ENCODE measurements at places on chromosomes 7 and 10.
A peak's percentile ranks its signal among the peaks of the same experiment; 100 is the strongest.

DNA sequence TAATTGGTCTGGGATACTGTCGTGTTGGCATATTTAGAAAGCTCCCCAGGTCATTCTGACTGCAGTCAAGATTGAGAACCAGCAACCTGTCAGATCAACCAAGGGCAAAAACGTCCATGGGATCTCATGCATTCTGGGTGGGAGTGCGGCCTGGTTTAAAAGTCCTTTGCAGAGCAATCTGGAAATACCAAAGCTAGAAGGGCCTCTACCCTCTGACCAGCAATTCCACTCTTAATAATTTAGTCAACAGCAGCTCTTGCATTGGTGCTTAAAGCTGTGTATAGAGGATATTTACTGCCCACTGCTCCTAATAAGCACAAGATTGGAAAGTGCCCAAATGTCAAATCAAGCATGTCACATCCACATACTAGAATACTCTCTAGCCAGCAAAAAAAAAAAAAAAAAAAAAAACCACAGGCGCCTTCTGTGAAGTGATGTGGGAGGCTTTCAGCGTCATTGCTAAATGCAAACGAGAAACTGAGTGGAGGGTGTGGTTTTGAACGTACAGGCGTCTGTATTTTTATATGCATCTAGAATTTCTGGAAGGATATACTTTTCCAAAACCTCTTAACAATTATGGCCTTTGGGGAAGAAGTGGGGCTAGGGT lies 44.8 kb upstream of the HSPA12A start:
- DNase-seq = no peak

DNA sequence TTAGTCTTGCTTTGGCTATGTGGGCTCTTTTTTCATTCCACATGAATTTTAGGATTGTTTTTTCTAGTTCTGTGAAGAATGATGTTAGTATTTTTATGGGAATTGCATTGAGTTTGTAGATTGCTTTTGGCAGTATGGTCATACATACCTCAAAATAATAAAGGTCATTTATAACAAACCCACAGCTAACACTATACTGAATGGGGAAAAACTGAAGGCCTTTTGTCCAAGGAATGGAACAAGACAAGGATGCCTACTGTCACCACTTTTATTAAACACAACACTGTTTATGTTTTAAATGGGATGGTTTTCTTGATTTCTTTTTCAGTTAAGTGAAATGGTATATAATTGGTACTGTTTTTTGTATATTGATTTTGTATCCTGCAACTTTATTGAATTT lies 84.3 kb downstream of the CCDC7 start:
- DNase-seq = no peak

- DNase-seq = no peak
Measured at GRCh38 chr10:48742891-48743860, 58.5 kb downstream of the WDFY4 start.

GRCh38 chr10:43172645-43173044 lies 34.4 kb downstream of the CSGALNACT2 start:
- DNase-seq = no peak

- DNase-seq = no peak
Measured at GRCh38 chr10:47111329-47111862, 188.6 kb upstream of the GDF10 start.

DNA sequence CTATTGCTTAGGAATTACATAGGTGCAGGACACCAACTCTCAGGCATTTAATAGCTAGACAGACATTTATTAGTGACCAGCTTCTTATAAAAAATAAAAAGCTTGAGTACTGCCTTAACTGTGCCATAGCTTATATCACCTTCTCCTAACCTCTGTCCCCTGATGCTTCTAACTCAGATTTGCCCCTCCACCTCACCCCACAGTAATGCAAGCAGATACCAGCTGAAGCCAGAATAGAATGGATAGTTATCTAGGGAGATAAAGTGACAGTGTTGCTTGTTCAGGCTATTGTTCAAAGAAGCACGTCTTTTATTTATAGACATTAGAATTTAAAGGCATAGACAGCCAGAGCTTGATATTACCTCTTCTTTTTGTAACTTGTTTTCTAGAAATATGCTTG lies 99.6 kb upstream of the GLCCI1 start:
- no peak for DNase-seq

GRCh38 chr10:31944071-31944433 lies 15.4 kb upstream of the ARHGAP12 start:
- no peak for DNase-seq

- no peak for DNase-seq
Measured at GRCh38 chr7:126569402-126569801, 683.3 kb downstream of the GRM8 start.

GRCh38 chr7:73345951-73346350 lies 18.0 kb downstream of the FKBP6 start:
- no peak for DNase-seq

DNA sequence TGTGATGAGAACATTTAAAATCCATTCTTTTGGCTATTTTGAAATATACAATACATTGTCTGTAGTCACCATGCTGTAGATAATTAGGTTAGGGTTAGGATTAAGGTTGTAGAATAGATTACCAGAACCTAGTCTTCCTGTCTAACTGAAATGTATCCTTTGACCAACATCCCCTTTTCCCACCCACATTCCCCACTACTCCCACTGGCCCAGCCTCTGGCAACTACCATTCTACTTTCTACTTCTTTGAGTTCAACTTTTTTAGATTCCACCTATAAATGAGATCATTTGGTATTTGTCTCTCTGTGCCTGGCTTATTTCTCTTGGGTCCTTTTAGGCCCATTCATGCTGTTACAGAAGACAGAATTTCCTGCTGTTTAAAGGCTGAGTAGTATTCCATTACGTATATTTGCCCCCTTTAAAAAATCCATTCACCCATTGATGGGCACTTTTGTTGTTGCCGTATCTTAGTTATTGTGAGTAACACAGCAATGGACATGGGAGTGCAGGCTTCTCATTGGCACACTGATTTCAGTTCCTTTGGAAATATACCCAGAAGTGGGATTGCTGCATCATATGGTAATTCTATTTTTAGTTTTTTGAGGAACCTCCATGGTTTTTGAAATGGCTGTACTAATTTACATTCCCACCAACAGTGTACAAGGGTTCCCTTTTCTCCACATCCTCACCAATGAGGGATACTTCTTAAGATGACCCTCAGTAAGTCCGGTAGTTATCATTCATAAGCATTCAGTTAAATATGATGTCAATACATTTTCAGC lies 104.0 kb downstream of the RALA start:
- no peak for DNase-seq

DNA sequence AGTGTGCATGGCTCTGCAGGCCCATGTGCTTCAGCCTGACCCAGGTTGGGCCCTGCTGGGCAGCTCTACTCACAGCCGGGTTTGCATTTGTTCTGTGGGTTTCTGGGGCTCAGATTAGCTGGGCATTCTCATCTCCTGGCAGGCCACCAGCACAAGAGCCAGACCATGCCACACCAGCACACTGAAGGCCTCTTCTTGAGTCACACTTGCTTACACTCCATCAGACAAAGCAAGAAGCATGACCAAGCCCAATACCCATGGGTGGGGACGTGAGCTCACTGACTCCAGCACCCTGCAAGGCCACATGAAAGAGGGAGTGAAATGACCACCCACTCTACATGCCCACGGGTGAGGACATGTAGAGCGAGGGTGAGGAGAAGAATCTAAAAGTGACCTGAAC lies 257.8 kb upstream of the PPP2R2D start:
- DNase-seq = no peak

GRCh38 chr7:71782051-71782450 lies 630.1 kb downstream of the CALN1 start:
- DNase-seq = no peak

DNA sequence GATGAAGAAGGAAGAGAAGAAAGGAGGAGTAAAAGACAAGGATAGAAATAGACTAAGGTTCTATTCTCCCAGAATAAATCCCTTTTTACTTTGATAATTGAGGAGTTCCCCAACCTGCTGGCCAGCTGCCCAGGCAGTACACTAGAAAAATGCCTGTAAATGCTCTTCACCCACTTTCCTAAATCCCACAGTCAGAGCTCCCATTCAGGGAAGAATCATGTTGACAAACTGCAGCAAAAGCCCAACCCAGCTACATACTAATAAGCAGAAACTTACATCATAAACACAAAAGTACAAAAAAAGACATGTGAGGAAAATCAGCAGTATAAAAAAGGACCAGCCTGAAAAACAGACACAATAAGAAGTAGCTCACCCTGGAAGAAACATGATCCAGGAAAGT lies 15.8 kb upstream of the KDM7A start:
- no peak for DNase-seq

DNA sequence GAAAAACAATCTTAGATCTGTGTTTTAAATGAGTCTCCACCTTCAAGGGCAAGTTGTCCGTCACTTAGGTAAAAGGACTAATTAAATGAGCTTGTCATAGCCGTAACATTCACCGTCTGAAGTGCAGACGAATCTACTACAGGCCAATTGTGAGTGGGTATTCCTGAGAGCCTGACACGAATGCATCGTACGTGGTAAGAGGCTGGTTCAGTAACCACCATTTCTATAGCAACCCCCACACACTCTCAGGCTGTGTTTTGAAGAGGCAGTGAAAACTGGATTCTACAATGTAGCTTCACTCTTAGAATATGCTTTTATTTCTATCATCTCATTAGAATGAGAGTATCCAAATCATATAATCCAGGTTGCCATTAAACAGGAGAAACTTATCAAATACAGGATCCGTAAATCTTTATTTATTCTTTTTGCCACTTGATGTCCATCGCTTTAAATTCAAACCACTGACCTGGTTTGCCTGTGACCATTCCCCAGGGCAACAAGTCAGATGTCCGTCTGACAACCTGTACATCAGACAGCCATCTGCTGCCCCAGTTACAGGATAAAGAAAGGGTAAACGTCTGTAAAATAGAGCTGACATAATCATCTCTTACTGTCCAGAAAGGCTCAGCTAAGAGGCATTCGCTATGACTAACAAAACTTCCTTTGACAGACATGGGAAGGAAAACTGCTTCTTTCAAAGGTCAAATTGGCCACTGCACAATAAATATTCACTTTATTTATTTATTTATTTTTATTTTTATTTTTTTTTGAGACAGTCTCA lies 70.3 kb upstream of the NMT2 start:
- DNase-seq = peak; percentile 36

DNA sequence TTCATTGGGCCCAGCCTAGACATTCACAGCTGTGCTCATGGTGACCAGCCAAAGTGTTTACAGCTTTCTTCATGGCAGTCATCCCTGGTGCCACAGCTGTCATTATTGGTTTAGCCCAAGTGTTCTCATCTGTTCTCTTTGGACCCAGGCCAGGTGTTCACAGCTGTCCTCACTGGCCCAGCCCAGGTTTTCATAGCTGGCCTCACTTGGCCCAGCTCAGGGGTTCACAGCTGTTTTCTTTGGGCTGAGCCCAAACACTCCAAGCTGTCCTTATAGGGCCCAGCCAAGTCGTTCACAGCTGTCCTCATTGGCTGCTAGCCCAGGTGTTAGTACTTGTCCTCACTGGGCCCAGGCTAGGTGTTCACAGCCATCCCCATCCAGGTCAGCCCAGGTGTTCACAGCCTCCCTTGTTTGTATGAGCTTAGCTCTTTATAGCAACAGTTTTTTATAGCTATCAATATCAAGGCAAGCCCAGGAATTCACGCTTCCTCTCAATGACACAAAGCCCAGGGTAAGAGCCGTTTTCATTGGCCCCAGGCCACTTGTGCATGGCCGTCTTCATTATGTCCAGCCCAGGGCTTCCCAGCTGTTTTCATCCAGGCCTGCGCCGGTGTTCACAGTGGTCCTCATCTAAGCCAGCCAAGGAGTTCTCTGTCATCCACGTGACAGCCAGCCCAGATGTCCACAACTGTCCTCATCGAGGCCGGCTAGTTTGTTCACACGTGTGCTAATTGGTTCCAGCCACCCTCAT lies 11.6 kb downstream of the FRG2B start:
- DNase-seq = no peak

DNA sequence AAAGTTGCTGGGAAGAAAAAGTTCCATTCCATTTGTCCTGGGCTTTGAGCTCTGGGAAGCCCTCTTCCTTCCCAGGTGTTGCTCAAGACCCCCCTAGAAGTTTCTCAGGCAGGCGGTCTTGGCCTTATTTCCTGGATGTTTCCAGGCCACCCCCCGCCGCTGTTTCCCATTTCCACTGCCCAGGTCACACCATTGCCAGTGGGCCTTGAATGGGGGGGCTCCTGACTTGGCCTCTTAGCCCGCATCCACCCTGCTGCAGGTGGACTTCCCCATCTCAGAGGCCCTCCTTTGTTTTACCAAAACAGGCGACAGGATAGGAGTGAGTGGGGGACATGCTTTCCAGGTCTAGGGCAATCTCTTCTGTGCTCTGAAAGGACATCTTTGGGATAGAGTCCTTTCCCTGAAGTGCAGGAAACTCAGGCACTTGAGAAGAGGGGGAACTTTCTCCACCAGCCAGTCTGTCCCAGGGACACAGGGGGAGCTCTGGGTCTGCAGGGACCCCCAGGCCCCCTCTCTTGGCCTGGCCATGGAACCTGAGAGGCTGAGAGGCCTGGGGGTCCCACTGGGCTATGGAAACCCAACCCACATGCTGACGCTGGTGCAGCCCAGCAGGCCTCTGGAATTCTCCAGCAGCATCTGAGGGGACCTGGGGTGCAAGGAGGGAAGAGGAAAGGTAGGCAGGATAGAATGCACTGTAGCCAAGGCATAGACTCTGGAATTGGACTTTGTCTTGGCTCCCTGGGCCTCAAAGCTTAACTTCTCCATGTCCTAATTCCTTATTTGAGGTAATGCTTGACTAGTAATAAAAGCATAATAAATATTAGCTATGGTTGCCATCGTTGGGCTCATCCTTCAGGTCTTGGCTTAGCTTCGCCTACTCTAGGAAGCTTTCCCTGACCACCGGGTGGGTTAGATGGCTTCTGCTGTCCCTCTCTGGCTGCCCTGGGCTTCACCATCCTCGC lies 17.6 kb downstream of the NEURL1 start:
- DNase-seq = no peak

DNA sequence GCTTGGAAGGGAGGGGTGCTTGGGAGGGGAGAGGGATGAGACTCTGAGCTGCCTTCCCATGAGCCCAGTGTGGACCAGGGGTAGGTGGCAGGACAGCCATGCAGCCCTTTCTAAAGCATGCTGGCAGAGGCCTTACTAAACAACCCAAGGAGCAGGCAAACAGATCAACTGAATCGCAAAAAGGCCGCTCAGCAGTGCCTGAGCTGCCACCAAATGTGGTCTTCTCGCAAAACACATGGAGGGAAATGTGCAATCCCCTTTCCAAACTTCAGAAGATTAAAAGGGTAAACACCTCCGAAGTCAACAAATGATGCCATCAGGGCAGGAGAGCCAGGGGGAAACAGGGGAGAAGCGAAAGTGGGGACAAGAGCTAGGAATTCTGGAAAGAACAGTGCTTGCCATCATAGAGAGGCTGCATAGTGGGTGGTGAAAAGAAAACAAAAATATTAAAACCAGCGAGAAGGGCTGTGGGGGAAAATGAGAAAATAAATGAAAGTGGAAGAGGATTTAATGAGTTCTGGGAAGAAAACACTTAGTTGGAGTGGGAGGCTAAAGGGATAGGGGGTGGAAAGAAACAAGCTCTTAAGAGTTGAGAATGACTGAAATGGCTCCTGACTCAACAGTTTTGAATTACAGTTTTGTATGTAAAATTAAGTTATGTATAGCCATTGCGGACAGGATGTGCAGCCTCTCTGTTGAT lies 62.2 kb upstream of the ZNF32 start:
- DNase-seq = no peak

GRCh38 chr10:13973742-13974141 lies 357.0 kb downstream of the FRMD4A start:
- peak; percentile 29 for DNase-seq

GRCh38 chr10:103540722-103541121 lies 47.2 kb downstream of the NEURL1 start:
- DNase-seq = peak; percentile 29

- no peak for DNase-seq
Measured at GRCh38 chr10:48418189-48418788, 111.8 kb downstream of the MAPK8 start.

All from NCI-H226 (cell line).